NCI-H510A treated with DMSO at 0.1 percent for 48 hours (cell line): ENCODE measurements at places on chromosomes 16 and 17.

DNA sequence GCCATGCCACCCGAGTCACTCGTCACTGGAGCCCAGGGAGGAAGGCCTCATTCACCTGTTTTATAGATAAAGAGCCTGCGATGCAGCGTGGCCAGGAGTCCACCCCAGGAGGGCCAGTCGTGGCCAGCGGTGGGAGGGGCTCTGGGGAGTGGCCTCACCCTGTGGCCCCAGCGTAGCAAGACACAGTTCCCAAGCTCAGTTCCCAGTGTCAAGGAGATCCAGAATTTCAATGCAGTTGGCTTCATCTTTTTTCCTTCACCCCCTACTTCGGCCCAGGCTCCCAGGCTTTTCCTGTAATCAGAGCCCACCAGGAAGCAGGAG lies 84.0 kb downstream of the ABR start:
- DNase-seq = no peak

GRCh38 chr17:45361451-45361850 lies 44.6 kb upstream of the MAP3K14 start:
- no peak for DNase-seq

- no peak for DNase-seq
Observed at GRCh38 chr17:35892091-35893035, 12.2 kb upstream of the CCL5 start.

DNA sequence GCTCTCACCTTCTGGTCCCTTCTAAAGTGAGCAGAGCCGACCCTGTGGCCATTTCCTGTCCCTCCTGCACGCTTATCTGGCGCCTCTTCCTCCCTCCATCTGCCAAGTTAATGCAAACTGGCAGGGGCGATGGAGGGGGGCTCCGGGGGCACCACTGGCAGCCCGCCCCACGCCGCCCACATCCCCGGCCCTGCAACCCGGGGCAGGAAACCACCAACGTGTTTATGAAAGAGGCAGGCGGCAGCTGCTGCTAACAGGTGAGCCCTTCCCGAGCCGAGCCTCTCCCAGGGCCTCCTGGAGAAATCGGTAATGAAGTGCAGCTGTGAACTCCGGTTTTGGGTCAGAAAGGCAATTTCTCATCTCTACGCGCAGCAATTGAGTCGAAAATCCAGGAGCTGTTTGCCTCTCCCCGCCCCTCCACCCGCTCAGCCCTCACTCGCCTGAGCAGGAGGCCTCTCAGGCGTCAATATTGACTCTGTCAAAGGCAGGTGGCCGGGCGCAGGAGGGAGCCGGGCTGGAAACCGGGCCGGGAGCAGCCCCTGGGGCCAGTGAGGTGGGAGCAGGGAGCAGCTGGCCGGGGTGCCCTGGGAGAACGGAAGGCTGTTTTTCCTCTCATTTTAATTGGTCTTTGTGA lies 164.4 kb upstream of the GSE1 start:
- peak; percentile 86 for DNase-seq

DNA sequence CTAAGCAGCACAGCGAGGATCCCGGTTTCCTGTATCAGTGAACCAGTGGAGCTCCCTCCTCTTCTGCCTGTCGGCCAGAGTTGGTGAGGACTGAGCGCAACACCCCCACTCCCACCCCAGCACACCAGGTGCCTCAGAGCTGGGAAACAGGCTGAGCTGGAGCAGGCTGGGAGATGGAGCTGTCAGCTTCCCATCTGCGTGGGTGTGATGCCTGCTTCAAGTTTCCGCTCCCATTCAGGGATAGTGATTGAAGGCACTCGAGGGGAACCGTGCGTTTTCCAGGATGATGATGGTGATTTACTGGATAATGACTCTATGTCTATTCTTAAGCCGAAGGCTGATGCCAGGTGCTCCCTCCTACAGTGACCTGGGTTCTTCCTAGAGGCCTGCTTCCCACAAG lies 144.5 kb downstream of the TMEM132E start:
- DNase-seq = no peak

DNA sequence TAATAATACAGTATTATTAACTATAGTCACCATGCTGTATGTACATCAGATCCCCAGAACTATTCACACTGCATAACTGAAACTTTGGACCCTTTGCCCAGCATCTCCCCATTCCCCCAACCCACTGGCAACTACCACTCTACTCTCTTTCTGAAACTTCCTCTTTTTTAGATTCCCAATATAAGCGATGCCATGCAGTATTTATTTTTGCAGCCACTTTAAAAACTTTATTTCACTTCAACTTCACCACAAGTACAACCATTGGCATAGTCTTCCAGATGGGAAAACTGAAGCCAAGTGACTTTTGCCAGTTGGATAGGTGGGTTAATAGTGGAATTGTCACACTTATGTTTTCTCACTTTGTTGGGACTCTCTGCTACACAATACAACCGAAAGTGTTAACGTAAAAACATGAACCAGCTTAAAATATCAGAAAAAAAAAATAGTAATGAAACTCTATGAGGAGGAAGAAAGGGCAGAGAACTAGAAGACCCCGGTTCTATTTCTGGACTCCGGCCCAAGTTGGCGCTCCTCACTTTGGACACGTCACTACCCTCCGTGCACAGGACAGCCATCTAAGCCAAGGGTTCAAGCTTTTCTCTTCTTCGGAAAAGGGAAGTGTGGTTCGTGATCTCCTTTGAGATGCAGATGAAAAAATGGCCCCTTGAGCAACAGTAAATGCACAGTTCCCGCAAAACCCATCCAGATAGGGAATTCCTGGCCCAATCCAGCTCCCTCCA lies 743 bp downstream of the SHCBP1 start:
- no peak for DNase-seq

GRCh38 chr17:80029258-80029974 lies 6.3 kb downstream of the TBC1D16 start:
- DNase-seq = no peak

DNA sequence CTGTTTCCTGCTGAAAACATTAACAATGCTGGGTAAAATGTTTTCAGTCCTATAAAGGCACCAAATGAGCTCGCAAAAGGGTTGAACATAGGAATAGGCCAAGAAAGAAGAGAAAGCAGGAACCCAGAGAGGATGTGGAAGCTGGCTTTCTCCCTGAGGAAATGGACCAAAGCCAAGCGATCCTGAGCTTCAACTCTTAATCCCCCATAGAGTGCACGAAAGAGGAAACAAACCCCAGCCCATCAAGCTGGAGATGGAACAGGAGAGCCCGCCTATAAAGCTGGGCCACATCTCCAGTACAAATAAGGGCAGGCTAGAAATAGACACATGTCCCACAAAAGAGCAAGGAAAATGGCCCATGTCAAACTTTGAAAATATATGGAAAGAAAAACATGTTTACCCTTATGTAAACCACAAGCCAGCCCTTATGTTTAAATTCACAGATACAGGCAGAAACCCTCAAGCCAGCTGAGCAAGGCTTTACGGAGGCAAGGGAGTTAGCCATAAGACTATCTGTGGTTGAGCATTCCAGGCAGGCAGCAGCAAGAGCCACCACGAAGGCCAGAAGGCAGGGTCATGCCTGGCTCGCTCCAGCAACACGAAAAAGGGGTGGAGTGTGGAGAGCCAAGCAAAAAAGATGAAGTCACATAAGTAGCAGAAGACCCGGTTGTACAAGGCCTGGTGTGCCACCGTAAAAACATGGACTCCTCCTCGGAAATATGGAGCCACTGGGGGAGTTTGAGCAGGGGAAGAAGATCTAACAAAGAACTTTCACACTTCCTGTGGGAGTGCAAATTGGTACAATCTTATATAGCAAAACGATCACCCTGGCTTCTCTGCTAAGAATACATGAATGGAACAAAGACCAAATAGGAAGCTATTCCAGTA lies 27.8 kb downstream of the COPRS start:
- DNase-seq = no peak

DNA sequence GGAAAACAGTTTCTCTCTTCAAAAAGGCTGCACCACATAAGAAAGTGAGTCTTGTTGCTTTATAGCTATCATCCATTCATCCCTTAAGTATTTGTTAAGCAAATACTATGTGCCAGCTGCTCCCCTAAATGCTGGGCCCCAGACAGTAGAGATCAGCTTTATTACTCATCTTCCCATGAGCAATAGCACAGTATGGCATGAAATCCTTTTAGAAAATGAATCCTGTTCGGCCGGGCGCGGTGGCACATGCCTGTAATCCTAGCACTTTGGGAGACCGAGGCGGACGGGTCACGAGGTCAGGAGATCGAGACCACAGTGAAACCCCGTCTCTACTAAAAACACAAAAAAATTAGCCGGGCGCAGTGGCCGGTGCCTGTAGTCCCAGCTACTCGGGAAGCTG lies 99.5 kb downstream of the MYO1D start:
- no peak for DNase-seq

GRCh38 chr17:71799657-71800056 lies 321.2 kb upstream of the SOX9 start:
- DNase-seq = no peak

DNA sequence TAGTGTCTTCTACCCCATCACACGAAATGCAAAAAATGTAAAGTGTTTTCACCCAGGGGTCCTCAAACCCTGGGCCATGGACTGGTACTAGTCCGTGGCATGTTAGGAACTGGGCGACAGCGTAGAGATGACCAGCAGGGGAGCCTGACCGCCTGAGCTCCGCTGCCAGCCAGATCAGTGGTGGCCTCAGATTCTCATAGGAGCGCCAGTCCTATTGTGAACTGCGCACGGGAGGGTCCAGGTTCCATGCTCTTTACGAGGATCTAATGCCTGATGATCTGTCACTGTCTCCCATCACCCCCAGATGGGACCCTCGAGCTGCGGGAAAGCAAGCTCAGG lies 4.5 kb downstream of the SCARF1 start:
- DNase-seq = no peak

- no peak for DNase-seq
Observed at GRCh38 chr16:55905651-55906050, 30.5 kb upstream of the CES5A start.

GRCh38 chr17:51257150-51258081 lies 2.4 kb downstream of the MBTD1 start:
- no peak for DNase-seq

DNA sequence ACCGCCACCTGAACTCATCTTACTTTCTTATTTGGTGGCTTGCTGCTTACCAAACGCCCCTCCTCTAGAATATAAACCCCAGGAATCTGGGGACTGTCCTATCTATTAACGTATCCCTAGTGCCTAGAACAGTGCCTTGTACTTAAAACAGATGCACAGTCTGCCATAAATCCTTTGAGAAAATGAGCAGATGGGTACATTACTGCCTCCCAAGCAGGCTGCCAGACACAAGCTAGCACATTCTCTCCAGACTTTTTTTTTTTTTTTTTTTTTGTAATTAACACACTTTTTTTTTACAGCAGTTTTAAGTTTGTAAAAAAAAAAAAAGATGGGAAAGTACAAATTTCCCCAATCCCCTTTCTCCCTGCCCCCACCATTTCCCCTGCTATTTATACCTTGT lies 57.3 kb upstream of the RPL38 start:
- DNase-seq = no peak

GRCh38 chr16:52411011-52411410 lies 135.9 kb downstream of the TOX3 start:
- DNase-seq = no peak

DNA sequence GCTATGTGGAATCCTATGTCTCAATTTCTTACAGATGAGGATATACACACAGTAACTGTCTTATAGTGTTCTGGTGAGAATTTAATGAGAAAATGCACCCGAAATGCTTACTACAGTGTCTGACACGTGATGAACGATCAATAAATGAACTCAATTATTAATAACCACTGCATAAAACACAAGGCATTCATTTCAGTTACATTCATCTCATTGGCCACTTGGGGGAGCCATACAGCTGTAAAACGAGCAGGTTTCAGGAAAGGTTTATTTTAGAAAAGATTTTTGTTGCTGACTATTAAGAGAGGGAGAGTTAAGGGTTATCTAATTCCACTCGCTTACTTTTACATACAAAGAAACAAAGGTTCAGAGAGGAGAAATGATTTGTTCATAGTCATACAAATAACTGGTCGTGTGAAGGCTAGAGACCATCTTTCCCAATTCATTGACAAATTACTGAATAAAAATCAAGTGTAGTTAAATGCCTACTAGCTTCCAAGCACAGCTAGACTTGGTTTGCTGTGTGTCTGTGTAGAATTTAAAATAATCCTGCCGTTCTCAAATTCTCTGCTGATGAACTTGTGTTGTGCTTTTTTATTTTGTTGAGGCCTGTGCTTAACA lies 160.1 kb downstream of the MAP2K4 start:
- DNase-seq = peak; percentile 0

DNA sequence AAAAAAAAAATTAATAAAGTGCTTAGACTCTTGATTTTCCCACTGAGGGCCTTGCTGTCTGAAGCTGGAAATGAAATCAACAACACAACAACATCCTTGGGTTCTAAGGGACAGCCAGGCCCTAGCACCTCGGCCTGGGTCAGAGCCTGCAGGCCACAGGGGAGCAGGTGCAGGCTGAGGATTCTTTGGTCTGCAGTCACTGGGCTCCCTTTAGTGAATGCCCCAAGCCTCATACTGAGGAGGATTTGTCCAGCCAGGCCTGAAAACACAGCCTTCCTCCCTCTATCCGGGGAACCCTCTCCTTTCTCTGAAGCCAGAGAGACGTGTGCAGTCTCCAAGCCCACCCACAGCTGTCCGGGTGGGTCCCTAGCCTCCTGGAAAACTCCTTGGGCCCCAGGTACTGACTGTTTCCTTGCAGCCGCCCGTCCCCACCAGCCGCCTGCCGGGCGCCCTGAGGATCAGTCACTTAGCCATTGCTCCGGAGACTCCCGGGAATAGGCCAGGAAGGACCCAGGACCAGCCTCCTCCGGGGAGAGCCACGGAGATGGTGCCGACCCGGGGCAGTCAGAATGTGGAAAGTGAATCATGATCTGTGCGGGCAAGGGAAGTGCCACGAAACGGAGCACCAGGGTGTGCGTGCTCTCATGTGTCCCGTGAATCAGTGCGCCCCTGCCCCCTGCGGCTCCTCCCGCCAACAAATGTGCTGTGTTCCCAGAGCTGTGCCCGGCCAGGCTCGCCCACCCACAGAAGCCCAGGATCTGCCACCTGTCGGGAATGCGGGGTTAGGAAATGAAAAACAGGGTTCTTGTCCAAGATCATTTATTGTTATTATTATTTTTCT lies 91.0 kb downstream of the RTN4RL1 start:
- DNase-seq = no peak

DNA sequence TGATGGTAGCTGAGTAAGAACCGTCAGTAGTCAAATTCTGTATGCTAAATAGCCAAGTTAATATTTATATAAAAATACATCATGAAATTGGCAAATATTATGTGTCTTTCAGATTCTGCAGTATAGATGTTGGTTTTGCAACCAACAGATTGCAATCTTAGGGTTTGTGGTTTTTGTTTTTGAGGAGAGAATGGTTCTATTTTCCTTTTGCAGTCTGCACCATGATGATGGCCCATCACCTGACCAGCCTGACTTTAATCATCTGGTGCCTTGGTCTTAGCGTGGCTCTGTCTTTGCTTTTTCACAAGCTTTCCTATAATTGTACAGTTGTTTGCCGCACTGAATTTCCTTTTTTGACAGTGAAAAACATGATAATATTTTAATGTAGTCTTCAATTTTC lies 50.7 kb downstream of the NUP93 start:
- no peak for DNase-seq

GRCh38 chr16:54937671-54938211 lies 7.1 kb downstream of the IRX5 start:
- no peak for DNase-seq

GRCh38 chr17:79960788-79961522 lies 74.7 kb downstream of the TBC1D16 start:
- no peak for DNase-seq

GRCh38 chr17:75809631-75810111 lies 25.1 kb downstream of the UNK start:
- DNase-seq = no peak
